ENCODE measurements at places on chromosomes 3 and 15.

- DNase-seq, result no peak
These were observed 25.1 kb upstream of the HERC1 start for GRCh38 chr15:63858881-63859280.

- DNase-seq, result no peak
These were observed 5.9 kb upstream of the FMN1 start for GRCh38 chr15:33200444-33200843.

DNA sequence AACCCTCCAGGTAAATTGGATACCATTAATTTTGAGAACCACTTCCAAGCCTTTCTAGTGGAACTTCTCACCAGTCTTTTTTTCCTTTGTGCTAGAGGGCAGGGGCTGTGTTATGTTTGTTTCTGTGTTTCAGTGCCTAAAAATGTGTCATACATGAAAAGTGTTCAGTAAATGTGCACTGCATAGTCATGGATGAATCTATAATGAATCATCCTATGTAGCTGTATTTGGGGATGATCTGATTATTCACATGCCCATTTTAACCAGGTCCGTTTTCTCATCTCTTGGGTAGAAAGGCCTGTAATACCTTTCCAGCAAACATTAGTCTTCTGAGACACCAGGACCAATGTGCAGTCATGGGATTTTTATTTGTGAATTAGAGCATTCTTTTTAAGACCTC lies 583.0 kb upstream of the GOLIM4 start:
- DNase-seq, result no peak

DNA sequence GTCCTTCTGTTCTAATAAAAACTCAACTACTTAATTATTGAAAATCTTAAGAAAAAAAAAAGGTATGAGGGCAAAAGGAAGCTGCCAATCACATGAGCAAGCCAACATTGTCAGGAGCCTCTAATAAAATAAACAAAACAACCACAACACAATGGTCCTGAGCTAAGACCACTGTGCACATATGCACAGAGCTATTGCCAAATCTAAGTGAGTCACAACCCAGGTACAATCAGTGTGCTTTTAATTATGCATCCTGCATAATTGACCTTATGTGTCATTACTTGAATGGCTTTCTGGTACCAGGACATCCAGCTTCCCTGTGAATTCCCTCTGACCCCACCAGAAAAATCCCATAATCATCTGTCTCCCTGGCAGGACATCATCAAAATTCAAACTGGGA lies 639.8 kb downstream of the MAGI1 start:
- DNase-seq, result no peak

DNA sequence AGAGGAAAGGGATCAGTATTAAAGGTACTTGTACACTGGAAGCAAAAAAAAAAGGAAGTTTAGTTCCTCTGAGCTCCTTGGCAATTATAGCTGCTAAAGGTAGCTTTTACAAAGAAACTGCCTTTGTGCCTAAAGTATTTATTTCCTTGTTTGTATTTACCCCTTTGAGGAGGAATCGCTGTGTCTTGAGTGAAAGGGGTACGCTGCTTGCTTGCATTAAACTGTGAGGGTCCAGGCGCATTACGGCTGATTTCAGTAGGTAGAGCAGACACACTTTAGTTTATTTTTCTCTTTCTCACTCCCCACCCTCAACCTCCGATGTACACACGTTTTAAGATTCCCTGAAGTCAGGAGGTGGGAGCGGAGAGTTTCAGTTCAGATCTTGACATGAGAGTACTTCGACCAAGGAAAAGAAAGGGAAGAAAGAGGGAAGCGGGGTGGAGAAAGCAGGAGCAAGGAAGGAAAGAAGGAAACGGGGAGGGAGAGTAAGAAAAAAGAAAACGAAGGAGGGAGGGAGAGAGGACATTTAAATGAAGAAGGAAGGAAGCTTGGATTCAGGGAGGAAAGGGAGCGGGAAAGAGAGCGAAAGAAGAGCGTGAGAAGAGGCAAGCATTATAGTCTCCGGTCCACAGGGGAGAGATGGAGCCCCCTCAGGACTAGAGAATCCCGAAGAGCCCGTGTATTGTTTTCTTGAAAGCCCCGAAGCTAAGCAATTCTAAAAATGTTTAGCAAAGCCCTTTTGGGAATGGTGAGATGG lies 1.2 kb upstream of the MME start:
- DNase-seq, result no peak

- no peak for DNase-seq
These were observed 273.5 kb upstream of the ADAMTS9 start for GRCh38 chr3:64961301-64961700.

GRCh38 chr3:139217633-139218032 lies 126.2 kb upstream of the MRPS22 start:
- no peak for DNase-seq

DNA sequence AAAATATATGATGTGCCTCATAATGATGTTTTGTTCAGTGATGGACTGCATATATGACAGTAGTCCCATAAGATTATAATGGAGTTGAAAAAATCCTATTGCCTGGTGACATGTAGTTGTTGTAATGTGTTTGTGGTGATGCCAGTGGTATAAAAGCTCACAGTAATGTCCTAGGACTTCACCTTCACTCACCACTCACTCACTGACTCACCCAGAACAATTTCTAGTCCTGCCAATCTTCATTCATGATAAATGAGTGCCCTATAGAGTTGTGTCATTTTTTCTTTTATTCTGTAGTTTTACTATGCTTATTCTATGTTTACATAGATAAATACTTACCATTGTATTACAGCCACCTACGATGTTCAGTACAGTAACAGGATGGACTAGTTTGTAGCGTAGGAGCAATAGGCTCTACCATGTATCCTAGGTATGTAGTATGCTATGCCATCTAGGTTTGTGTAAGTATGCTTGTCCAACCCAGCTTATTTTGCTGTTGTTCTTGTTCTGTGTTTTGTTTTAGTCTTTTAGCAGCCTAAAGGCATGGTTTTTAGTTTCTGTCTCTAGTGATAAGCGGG lies 88.5 kb upstream of the LRRFIP2 start:
- DNase-seq, result no peak

DNA sequence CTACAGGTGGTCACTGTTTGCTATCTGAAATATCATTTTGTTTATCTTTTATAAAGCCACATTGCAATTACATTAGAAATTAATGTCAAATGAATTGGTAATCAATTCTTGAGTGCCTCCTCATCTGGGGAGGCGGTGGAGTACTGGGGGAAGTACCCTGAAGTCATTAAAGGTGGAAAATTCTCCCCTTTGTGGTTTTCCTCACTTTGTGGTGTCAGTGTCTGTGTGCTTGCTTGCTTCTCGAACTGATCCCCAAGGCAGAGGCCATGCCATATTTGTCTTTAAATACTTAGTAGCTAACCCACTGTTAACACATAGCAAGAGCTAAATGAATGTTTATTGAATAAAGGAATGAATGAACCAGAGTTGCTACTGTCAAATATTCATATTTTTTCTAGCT lies 40.5 kb upstream of the CCK start:
- DNase-seq, result no peak

DNA sequence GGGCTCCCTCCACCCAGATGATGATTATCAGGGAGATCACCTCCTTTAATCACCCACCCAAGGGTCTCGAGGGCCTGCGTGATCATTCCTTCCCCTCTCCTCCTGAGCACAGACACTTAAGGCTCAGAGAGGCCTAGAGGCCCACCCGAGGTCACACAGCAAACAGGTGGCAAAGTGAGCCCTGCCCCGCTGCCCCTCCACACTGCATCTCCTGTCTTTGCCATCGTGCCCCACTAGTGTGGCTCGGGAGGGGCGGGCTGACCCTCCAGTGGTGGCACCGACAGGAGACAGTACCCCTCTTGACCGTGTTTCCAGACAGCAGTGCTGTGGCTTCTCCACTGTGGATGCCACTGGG lies 4.9 kb upstream of the PLXND1 start:
- DNase-seq, result no peak

GRCh38 chr15:63083541-63083940 lies 38.1 kb upstream of the LACTB start:
- no peak for DNase-seq

GRCh38 chr3:29079358-29079757 lies 201.5 kb upstream of the RBMS3 start:
- DNase-seq, result no peak

- DNase-seq, result no peak
These were observed 234.1 kb downstream of the GREM1 start for GRCh38 chr15:32951736-32952464.

DNA sequence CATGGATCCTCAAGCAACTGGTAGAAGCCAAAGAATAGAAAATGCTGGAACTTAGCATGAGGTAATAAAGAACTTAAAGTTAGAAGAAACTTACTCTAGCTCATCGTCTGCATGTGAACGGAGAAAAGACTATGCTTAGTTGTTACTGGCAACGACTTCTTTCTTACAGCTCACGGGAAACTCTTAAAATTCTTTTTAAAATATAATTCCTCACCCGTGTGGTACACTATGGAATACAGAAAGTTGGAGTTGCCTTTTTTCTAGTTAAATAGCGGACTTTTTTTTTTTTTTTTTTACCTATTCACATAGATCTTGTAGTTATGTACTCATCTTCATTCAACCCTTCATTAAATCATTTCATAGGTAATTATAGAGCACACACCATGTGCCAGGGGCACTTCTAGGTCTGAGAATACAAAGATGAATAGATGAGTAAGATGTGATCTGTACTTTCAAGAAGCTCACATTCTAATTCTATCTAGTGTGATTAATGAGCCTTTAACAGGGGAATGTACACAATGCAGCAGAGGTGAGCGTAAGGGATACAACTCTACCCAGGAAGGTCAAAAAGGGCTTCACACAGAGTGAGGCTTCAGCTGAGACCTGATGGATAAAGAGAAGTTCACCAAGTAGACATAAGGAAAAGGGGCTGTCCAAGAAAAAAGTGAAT lies 18.4 kb upstream of the KCNMB2 start:
- no peak for DNase-seq

GRCh38 chr15:61685534-61685933 lies 374.7 kb downstream of the VPS13C start:
- DNase-seq, result no peak

DNA sequence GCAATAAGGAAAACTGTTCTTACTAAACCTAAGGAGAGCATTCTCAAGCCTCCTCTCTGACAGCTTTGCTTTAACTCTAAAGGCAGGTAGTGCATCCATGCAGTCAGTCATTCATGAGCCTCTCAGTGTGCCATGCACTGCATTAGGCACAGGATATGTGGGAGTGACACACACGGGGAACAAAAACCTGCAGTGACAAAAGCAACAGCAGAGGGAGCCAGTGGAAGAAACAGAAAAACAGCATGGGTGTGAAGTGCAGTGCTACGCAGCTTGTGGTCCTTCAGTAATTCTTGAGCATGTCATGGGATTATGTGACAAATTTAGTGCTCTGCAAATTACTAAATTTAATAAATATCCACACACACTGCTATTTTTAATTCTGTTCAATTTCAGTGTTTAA lies 230.7 kb downstream of the BBX start:
- DNase-seq, result no peak

DNA sequence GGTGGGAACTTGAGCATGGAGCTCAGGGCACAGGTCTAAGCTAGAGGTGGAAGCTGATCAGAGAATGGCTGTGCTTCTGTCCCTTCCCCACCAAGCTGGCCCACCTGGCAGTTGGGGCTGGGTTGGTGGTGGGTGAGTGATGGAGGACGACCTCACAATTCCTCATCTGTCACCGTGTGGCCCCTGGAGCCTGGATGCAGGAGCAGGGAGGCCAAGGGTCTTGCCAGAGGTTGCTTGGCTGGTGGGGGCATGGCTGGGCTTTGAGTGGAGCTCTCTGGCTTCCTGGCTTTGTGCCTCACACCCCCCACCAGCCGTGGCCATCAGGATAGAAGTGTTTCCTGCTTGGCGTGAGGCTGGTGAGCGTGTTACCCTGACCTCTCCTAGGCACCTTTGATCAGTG lies 36.0 kb downstream of the FBLN2 start:
- no peak for DNase-seq

- DNase-seq, result no peak
These were observed 8.0 kb upstream of the LRRIQ4 start for GRCh38 chr3:169804681-169805080.

DNA sequence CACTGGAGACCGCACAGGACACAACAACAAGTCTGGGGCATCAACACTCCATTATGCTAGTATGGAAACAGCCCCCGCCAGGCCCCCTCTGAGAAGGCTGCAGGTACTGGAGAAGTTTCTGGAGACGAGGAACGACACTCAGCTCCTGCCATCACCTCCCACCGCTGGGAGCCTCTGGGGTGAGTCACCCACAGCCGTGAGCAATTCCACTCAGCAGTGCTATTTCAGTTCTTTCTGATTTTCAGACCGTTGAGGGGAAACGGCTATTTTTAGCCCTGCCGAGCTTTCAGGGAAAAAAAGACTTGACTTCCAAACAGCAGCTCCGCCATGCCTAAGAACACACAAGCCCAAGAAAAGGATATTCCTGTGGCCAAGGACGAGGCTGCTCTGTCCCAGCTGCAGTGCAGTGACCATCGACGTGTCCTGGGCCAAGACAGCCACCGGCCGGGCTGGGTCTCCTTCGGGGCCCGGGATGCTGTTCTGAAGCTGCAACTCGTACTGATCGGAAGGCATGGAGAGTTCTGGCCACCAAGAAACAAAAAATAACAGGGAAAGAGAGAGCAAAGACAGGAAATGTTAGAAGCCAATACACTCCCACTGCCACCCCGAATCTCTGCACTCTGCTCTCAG lies 40.8 kb downstream of the NUP210 start:
- no peak for DNase-seq

DNA sequence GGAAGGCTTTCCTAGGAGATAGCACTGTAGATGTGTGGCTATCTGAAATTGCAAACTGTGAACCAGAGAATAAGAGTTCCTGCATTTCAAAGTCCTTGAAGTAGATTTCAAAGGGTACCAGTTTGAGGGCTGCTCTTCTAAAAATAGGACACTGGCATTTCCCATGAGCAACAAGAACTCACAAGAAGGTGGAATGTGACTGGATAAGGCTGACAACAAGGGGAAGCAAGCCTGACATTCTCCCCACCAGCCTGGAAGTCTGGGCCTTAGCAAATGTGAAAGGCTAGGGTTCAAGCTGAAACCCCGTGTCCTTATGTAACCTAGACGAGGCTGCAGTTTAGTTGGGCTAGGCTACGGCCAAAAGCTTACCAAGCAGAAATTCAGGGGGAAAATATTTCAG lies 18.7 kb upstream of the TJP1 start:
- no peak for DNase-seq

All from NCI-H510A (cell line).